Activated effector memory CD4-positive, alpha-beta T cell treated with Interleukin-2 at 50 U/mL for 16 hours (primary cell): ENCODE measurements at places on chromosomes 11 and 22.

DNA sequence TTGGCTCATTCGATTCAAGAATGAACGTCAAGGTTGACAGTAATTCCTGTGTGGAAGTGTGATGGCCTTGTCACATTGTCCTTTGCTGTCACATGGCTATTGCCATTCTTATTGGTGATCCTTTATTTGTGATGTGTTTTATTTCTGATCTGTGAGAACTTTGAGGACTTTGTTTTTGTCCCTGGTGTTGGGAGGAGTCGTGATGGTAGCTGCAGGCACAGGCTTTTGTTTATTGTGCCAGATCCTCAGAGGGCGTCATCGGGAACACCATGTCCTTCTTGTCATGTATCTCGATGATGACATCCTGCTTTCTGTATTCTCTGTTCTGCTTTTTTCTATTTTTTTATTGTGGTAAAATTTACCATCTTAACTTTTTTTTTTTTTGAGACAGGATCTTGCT is 5.6 kb downstream of the PICK1 start:
- no peak for DNase-seq

DNA sequence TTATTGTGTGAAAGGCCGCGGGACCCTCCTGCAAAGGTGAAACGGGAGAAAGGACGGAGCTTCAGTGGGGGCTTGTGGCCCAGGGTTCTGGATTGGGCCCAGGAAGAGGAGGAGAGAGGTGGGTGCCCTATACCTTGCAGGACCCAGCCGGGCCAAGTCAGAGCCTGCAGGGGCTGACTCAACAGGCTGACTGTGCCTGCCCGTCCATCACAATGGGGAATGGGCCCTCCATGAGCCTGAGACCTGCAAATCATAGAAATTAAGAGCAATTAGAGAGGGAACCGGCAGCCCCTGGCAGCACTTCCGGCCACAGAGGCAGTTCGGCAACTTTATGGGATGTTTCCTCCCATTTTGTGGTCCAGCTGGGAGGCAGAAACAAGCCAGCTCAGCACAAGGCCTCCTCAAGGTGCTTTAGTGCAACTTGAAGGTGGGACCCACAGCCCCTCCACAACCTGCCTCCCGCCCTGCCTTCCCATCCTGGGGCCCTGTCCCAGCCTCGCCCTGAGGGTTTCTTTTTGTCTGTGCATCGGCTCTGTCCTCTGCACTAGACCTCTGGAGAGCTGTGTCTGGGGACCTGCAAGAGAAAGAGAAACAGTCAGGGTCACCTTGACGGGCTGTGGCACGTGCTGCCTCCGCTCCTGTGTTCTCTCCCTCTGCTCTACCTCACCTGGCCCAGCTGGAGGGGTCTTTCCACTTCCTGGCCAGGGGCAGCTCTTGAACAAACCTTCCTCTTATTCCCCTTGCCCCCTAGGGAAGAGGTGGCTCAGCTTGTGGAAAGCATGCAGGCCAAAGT is 19.1 kb upstream of the NECTIN1 start:
- no peak for DNase-seq

GRCh38 chr11:12200279-12200990 is 90.0 kb downstream of the MICAL2 start:
- DNase-seq, result no peak

- no peak for DNase-seq
These were observed 13.9 kb downstream of the NEAT1 start for GRCh38 chr11:65436412-65437032.

- DNase-seq, result no peak
These were observed 460 bp downstream of the ZC3H12C start for GRCh38 chr11:110093407-110094297.
